ENCODE measurements at places on chromosomes 6 and 20. TPM values are rescaled to one million over a fixed set of nuclear protein-coding genes. Genes with fewer than 3 reads are reported as not detected.

DNA sequence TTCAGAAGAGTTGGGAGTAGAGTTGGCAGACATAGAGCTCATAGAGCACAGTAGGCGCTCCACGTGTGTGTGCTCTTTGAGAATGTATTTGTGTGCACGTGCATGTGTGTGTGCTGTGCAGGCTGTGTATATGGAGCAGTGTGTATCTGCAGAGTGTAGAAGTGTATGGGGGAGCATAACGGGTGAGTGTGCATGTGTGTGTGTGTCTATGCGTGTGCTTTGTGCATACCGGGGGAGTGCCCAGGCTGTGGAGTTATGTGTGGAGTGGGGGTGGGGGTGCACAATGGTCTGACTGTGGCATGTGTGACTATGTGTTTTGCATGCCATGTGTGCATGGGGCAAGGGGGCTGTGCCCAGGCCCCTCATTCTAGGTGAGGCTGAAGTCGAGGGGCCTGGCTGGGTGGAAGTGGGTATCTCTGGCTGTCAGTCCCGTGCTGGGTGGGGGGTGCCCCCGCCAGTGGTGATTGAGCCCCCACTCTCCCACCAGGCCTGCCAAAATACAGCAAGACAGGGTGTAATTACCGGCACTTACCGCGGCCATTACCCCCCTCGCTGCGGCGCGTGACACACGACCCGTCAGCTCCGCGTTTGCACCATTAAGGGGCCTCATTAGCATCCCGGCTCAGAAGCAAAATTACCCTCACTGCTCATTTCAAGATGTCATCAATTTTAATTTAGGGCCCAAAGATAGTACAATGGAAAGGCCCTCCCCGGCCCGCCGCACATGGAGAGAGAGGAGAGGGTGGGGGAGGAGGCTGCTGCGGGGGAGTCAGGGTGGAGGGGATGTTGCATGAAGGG, 39.1 kb downstream of the MDFI start:
- DNase-seq = no peak

POU5F1 gene
- not detected for polyA plus RNA-seq

GRCh38 chr20:24872291-24873024, 76.6 kb upstream of the CST7 start:
- DNase-seq = peak; percentile 24

HDGFL1 gene
- polyA plus RNA-seq = not detected

CD24 gene
- 206 TPM for polyA plus RNA-seq
